ENCODE measurements at places on chromosomes 2 and 18.

DNA sequence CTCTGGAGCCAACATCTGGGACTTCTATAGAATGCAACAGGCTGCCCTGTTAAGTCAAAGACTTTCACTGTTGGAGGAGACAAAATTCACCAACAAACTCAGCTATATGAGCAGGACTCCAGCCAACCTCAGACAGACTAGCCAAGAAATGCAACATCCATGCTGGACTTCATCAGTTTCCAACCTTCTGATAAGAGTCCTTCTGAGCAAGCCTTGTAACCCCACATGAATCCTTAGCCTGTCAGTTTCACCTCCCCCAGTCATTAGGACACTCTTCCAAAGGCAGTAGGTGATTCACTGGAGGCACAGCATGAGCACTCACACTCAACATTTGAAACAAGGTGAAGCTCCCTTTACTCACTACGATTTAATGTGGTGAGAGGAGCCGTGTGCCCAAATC lies 5.8 kb downstream of the TBC1D8 start:
- DNase-seq, result no peak

- DNase-seq, result no peak
Measured at GRCh38 chr2:158214431-158214830, 112.8 kb downstream of the UPP2 start.

- no peak for DNase-seq
Measured at GRCh38 chr2:130776550-130776949, 21.2 kb downstream of the AMER3 start.

DNA sequence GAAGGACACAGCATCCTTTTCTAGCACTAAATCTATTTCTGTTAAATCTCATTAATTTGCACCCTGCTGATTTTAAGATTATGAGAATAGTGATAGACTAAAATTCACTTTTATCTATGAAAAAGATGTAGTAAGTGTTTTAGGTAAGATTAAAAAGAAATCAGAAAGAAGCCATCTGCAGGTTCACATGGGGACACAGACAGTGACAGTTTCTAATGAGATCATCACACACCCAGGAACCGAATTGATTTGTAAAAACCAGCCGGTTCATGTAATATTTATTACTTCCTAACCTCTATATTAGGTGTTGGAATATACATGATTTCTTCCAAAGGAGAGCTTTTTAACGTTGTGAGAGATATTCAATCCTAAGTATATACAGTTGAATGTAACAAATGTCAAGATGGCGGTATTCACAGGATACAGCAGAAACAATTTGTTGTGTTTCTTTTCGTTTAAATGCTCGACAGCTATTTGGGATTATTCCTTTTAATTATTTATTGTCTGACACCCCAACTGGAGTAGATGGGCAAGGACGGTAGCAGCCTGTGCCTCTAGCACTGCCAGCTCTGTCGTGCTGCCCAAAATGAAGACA lies 223.4 kb downstream of the CCDC102B start:
- no peak for DNase-seq

DNA sequence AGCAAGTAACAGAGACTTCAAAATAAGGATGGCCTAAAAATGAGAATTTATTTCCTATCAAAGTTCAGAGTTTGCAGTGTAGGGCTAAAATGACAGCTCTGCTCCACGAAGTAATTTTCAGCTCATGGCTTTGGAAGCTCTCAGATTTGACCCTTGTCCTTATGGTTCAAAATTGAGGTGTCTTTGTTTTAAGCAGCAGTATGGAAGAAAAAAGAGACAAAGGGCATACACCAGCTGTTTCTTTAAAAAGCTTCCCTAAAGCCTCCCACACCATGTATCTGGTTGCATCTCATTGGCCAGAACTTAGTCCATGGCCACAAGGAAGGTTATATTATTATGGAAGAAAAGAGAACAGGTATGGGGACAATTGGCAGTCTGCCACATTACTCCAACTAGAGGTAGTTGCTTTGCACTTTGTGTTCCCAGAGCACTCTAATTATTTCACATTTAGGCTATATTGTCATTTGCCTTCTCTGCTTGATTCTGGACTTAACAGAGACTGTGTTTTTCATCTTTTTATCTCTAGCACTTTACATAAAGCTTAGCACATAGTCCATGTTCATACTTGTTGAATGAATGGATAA lies 180.4 kb downstream of the MCFD2 start:
- DNase-seq, result no peak

DNA sequence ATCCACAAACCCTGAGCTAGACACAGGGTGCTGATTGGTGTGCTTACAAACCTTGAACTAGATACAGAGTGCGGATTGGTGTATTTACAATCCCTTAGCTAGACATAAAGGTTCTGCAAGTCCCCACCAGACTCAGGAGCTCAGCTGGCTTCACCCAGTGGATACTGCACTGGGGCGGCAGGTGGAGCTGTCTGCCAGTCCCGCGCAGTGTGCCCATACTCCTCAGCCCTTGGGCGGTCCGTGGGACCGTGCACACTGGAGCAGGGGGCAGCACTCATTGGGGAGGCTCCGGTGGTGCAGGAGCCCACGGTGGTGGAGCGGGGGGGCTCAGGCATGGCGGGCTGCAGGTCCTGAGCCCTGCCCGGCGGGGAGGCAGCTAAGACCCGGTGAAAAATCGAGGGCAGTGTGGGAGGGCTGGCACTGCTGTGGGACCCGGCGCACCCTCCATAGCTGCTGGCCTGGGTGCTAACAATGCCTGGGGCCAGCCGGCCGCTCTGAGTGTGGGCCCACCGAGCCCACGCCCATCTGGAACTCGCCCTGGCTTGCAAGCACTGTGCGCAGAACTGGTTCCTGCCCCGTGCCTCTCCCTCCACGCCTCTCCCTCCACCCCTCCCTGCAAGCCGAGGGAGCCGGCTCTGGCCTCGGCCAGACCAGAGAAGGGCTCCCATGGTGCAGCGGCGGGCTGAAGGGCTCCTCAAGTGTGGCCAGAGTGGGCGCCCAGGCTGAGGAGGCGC lies 75.6 kb downstream of the MOB4 start:
- no peak for DNase-seq

GRCh38 chr2:119259296-119259860 lies 35.7 kb downstream of the STEAP3 start:
- no peak for DNase-seq

DNA sequence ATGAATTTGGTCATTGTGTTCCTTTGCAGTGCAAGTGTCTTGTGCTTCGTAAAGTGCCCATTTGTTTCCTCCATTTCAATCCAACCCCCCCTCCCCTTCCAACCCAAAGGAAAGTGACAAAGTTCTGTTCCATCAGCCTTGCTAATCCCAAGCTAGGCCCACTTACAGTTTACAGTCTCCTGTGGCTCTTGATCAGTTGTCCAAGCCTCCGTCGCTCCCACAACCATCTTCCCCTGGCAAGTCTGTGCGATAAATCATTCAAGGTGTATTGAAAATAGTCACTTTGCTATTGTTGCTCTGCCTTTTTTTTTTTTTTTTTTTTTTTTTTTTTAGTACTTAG lies 6.5 kb downstream of the POU3F3 start:
- no peak for DNase-seq

GRCh38 chr2:221943076-221943810 lies 355.6 kb downstream of the PAX3 start:
- no peak for DNase-seq

GRCh38 chr2:88006912-88007439 lies 9.4 kb downstream of the RNU2-63P start:
- no peak for DNase-seq

- DNase-seq, result peak; percentile 18
Measured at GRCh38 chr2:233082222-233082930, 22.2 kb downstream of the INPP5D start.

- no peak for DNase-seq
Measured at GRCh38 chr18:60232541-60232940, 140.0 kb downstream of the MC4R start.

- DNase-seq, result no peak
Measured at GRCh38 chr2:184472481-184472880, 125.8 kb upstream of the ZNF804A start.

GRCh38 chr2:162072181-162072702 lies 1.8 kb downstream of the DPP4 start:
- DNase-seq, result no peak

- DNase-seq, result no peak
Measured at GRCh38 chr2:70035344-70035844, 51.9 kb upstream of the PCBP1 start.

DNA sequence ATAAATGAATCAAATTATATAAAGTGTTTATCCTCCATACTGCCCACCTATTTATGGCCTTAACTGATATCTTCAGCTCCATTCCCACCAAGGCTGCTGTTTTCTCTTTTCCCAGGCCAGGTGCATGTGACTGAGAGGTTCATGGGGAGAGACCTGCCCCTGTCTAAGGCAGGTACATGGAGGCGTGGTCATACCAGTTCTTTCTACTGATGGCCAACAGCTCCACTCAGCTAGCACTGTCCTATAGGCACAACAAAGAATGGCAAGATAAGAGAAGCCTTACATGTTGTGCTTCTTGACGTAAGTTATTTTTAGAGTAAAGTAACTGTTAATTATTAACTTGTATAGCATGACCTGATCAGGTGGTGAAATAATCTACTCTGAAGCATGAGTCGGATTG lies 16.8 kb downstream of the AKAIN1 start:
- DNase-seq, result no peak

DNA sequence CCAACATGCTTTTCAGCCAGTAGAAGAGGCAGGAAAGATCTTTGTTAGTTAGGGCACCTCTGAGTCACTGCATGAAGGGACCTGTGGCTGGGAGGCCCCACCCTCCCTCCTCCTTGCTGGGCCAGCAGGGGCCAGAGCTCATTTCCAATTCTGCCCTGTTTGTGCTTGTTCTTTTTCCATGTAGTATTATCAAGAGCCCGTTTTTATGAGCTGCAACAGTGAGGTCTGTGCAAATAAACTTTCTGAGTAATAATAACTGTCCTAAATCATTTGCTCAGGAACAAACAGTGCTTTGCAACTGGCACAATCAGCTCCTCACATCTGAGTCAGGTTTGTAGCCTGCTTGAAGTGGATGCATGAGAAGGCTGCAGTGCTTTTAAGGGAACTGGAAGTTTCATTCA lies 128.0 kb downstream of the ARL4C start:
- DNase-seq, result no peak

DNA sequence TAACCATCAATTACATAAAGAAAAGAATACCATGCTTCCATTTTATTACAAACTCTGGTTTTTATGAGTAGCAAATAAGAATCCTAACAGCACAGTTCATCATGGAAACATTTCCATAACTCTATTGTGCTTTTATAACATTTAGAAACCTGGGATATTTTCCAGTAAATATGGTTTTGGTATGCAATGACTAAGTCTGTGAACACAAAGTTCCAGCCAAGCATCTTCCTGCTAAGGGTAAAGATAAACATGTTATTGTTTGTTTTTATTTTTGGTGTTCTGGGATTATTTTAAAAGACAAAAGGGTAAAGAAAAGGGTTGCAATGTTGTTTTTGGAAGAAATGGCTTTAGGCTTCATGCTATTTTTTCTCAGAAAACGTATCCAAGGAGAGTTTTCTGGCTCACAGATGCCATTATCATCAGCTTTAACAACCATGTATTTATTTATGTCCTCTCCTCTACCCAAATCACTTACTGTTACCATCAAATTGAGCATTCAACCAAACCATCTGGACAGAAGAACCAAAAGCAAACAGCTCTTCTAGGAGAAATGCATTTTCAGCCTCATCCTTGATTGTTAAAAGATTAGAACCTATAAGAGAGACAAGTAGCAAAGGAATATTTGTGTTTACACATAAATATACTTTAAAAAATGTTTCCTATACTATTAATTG lies 116.0 kb downstream of the PLA2R1 start:
- no peak for DNase-seq

DNA sequence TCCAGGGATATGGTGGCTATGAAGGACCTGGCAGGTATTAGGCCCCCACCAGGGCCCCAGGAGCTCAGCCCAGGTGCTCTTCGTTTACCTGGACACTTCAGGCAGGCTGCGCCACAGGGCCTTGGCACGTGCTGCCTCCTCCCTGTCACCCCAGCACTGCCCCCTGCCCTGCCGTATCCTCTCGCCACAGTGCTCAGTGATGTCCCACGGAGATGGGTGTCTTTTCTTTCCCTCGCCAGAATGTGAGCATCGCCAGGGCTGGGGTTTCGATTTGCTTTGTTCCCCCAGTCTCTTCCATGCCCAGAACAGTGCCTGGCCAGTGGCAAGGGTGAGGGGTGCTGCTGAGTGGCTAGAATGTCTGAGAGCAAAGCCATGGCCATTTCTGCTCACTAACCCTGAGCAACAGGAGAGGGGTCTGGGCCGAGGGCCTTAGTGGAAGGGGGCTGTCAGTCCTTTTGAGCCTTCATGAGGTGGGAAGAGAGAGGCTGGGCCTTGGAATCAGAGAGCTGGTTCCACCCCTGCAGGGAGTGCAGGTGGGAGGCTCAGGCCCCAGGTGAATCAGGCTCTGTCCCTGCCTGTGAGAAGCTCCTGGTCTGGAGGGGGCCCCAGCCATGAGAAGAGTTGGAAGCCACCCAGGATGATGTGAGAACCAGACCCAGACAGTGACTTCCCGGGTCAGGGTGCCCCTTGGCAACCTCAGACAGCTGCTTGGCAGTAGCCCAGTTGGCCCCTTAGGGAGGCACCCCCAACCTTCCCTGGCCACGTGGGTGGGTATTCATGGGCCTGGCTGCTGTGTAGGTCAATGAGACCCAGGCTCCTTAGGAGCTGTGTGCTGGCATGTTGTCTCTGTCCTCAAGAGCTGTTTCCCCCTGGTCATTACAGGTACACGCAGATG lies 129.9 kb upstream of the HS6ST1 start:
- no peak for DNase-seq

- peak; percentile 17 for DNase-seq
Measured at GRCh38 chr18:41391616-41392595, 563.1 kb upstream of the PIK3C3 start.

- no peak for DNase-seq
Measured at GRCh38 chr2:149070681-149071320, 32.3 kb downstream of the LYPD6B start.

DNA sequence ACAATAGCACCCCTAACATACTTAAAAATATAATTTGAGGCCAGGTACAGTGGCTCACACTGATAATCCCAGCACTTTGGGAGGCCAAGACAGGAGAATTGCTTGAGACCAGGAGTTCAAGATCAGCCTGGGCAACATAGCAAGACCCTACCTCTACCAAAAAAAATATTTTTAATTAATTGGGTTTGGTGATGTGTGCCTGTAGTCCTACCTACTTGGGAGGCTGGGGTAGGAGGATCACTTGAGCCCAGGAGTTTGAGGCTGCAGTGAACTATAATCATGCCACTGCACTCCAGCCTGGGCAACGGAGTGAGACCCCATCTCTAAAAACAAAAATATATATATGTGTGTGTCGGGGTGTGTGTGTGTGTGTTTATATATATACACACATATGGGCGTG lies 91.3 kb downstream of the MEMO1 start:
- no peak for DNase-seq

DNA sequence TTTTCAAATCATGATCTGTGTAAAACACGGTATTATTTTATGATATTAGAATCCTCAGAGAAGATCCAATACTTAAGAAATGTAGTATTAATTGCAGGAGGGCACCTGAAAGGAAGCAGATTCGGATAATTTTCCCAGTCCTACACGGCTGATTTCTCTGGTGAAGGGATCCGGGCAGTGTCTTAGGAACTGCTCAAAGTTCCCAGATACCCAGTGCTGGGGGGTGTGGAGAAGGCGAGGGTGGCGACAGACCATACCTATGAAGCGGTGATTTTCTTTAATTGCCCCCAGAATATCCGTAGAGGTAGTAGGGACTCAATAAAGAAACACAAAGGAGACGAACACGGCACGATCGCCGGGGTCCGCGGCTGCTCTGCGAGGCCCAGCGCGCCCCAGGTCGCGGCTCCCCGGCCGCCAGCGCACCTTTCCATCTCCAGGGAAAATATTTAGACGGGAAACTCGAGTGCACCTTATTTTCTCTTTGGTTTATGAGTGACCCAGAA lies 1.4 kb upstream of the SOX11 start:
- no peak for DNase-seq

- no peak for DNase-seq
Measured at GRCh38 chr2:3179208-3179607, 198.4 kb downstream of the EIPR1 start.

Data from GF-D8 (cell line).